ENCODE measurements at places on chromosomes 2 and 18.

GRCh38 chr2:25672494-25673299, 680 bp downstream of the DTNB start:
- peak; percentile 42 for DNase-seq

DNA sequence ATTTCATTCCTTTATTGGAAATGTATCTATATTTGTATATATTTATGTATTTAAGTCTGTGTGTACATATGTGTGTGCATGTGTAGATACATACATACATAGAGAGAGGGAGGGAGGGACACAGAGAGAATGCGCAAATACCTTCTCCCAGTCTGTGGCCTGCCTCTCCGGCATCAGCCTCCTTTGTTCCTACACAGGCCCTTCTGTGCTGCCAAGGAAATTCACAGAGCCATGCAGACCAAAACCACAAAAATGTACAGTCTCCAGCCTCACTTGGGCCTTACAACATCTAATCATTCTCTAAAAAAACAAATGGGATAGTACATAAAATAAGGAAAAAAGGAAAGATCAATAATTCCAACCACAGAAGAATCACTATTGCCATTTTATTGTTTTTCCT, 8.8 kb upstream of the CRACDL start:
- peak; percentile 55 for DNase-seq

DNA sequence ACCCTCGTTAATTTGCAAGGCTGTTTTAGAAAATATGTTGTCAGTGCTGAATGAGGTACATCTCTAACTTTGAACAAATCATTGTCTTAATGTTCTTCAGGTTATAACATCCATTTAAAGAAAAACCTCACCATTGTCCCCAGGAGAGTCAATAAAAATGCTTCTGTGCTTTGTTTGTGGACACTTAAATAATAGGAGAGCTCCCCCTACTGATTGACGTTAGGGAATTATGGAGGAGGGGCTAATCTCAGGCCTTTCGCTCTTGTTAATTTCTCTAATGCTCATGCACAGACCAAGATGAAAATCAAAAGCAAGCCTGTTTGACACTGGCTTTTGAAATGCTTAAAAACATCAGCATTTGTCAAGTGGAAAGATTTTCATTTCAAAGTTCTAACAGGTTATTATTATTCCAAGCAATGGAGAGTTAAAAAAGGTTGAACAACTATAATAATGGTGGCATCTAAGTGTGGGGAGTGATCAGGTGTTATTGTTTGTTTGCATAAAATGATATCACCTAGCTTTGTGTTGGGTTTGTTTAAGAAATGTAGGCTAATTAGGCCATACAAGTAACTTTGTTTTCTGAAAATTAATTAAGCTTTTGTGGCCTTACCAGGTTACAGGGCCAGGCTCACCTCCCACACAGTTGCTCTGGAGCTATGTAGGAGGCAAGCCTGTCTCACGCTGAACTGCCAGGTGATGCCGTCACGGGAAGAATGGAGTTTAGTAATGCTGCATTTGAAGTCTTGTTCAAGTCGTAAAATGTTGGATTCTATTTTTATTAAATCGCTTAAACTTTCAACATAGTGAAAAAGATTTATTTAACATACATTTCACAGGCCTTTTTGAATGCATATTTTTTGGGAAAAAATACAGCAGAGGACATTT, 51.7 kb upstream of the SMIM21 start:
- DNase-seq = peak; percentile 66

DNA sequence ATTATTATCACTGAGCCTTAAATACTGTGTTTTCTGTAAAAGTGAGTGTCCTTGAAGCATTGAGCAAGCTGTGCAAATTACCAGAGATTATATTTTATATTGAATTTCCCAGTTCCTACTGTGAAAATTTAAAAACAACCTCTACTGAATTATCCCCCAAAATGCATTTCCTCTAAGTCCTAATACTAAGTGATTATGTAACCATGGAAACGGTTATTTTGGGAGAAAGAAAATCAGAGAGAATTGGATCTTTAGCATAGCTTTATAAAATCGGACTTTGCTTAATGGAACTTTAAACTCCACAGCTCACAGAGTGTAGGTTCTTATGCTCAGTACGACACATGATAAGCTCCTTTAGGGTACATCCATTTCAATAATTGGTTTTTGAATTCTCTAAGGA, 19.3 kb upstream of the CHMP1B start:
- DNase-seq = no peak

DNA sequence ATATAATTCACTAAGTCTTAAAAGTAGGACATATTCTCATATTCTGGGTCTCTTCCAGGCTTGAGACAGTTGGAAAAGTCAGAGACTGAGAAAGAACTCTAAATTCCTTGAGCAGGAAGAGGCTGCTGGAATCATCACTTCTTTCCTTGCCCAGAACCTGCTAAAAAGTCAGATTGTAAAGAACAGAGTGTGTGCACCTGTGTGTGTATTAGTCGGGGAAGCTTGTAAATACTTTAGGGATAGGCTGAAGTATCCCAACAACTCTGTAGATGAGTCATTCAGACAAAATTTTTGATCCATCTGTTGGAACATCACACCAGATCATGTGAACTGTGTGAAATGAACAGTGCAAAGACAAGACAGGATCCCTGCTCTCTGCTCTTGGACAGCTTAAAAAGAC, 16.1 kb downstream of the GAREM1 start:
- DNase-seq = no peak

- DNase-seq = no peak
Observed at GRCh38 chr2:24073816-24074215, 2.3 kb downstream of the SF3B6 start.

DNA sequence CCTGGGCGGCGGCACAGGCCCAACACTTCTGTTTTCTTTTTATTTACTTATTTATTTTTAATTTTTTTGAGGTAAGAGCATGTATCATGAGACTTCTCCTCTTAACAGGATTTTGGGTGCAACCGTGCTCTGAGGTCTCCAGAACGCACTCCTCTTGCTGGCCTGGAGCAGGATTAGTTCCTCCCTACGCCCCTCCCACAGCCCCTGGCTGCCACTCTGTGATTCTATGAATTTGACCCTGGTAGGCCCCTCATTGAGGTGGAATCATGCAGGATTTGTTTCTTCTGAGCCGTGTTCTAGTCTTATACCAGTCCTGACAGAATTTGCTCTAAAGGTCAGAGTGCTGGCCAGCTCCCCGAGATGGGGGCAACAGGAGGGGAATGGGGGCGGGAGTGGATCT, 106.5 kb upstream of the HS6ST1 start:
- no peak for DNase-seq

DNA sequence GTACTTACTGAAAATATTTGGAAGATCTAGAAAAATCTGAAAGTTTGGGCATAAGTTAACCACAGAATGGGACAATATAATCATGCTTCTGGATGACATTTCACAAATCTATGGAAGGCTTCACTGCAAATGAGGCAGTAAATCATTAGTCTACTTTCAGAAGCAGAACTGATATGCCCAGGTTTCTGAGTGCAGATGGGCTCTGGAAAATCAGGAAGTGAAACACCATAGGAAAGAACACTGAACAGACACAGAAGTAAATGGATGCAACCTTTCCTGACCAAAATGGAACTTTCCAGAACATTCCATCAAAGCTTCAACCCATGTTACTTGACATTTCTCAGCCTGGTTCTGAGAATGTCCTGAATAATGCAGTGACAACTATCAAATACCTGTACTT, 55.1 kb downstream of the KCNG3 start:
- DNase-seq = no peak

GRCh38 chr2:126776255-126776654, 120.3 kb downstream of the GYPC start:
- no peak for DNase-seq
